ENCODE measurements at places on chromosomes 12 and 14.

- DNase-seq, result no peak
These were observed 77.7 kb upstream of the GNPNAT1 start for GRCh38 chr14:52868911-52869618.

- no peak for DNase-seq
These were observed 67.8 kb upstream of the GRIP1 start for GRCh38 chr12:66746489-66747201.

DNA sequence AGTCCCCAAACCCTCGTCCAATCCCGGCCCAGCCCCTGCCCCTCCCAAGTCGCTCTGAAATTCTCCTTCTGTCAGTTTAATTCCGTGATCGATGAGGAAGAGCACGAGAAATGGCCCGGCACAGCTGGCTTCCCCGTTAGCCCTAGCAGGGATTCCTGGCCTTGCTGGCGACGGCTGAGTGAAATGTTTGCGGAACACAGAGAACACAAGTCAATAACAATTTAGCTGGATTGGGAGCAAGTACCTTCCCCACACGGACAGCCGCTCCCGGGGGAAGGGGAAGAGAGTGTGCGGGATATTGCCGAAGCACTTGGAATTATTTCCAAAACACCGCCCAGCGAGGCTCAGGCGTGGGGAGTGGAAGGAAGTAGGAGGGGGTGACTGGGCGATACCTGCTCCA, 134.6 kb downstream of the RBM19 start:
- no peak for DNase-seq

- no peak for DNase-seq
These were observed 55.3 kb downstream of the ELK3 start for GRCh38 chr12:96249196-96250118.

GRCh38 chr12:44835641-44836379, 40.3 kb downstream of the NELL2 start:
- DNase-seq, result no peak

- no peak for DNase-seq
These were observed 178.6 kb downstream of the BCAT1 start for GRCh38 chr12:24770334-24770733.

DNA sequence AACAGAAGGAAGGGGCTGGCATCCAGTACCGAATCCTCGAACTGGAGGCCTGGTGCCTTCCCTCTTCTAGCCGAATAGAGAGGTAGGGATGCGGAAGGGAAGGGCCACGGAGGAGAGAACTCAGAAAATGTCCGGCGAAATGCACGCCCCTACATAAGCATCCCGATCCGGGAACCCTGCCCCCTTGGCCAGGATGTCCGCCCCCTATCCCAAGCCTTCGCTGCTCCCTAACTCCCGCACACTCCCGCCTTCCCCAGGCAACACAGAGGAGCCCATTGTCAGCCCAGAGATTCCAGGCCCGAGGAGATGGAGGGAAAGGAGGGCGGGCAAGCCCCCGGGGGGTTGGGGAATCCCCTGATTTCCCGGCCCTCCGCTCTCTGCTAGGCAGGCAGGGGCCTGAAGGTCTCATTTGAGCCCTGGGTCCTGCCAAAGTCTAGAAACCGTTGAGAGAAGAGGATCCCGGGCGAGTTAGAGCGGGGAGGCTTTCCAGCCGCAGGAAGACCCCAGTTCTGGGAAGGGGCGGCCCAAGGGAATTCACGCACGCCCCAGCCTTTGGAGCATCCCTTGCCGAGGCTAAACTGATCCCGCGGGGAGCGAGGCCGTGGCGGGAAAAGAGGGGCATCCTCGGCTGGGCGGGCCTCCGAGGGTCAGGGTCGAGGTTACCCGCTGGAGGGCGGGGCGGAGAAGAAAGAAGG, 569 bp upstream of the ARHGEF40 start:
- DNase-seq, result no peak

DNA sequence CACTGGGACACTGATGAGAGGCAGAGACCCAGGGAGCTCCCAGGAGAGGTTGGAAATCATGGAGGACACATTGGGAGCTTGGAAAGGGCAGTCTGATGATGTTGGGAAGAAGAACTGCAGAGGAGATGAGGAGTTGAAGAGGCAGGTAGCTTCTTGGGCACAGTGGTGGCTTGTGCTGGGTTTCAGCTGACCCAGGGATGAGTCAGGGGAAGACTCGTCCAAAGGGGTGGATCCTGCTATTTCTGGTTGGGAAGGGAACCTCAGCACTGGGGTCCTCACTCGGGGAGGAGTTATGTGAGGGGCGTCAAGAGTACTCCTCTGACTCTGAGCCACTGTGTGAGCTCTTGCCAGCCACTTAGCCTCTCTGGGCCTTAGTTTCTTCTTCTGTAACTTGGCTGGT, 11.5 kb downstream of the ADCY4 start:
- DNase-seq, result no peak

DNA sequence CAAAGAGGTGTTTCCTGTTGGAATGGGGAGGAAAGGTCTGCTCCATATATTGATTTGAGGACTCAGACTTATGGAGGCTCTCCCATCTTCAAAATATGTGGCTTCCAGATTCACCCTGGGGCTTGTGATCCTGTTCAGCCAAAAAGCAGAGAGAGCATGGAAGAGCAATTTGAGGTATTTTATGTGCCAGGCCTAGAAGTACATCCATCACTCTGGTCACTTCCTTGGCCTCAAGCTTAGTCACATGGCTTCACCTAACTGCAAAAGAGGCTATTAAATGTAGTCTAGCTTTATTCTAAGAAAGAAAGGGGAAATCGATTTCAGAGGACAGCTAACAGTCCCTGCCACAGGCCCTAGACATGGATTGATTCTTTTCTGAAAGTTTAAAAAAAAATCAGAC, 86.2 kb downstream of the C12orf50 start:
- no peak for DNase-seq

DNA sequence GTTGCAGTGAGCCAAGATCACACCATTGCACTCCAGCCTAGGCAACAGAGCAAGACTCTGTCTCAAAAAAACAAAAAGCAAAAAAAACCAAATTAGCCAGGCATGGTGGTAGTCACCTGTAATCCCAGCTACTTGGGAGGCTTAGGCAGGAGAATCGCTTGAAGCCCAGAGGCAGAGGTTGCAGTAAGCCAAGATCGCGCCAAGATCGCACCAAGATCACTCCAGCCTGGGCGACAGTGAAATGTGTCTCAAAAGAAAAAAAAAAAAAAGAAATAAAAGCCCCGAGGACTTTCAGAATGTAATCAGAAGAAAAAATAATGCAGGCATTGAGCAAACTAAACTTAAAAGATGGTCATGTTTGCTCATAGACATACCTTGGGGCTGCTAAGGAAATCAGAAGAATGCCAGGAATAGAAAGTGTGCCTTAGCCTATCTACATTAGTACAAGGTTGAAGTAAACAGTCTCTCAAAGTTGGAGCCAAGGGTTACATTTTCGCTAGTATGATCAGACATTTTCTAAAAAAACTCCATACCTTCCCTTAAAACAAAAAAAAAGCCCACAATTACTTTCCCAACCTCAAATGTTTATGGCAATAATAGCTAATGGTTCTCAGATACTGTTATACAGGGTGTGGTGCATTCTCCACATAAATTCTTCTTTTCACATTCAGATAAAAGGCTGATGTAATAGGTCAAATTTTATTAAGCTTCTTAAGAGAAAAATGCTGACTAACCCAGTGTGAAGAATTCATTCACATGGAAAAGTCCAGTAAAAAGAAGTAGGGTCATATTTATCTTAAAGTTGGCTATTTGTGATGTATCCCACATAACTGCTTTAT, 15.8 kb downstream of the DTD2 start:
- no peak for DNase-seq

GRCh38 chr12:24815114-24815423, 133.8 kb downstream of the BCAT1 start:
- no peak for DNase-seq

- DNase-seq, result no peak
These were observed 27.0 kb upstream of the FOXN3 start for GRCh38 chr14:89444044-89444443.

DNA sequence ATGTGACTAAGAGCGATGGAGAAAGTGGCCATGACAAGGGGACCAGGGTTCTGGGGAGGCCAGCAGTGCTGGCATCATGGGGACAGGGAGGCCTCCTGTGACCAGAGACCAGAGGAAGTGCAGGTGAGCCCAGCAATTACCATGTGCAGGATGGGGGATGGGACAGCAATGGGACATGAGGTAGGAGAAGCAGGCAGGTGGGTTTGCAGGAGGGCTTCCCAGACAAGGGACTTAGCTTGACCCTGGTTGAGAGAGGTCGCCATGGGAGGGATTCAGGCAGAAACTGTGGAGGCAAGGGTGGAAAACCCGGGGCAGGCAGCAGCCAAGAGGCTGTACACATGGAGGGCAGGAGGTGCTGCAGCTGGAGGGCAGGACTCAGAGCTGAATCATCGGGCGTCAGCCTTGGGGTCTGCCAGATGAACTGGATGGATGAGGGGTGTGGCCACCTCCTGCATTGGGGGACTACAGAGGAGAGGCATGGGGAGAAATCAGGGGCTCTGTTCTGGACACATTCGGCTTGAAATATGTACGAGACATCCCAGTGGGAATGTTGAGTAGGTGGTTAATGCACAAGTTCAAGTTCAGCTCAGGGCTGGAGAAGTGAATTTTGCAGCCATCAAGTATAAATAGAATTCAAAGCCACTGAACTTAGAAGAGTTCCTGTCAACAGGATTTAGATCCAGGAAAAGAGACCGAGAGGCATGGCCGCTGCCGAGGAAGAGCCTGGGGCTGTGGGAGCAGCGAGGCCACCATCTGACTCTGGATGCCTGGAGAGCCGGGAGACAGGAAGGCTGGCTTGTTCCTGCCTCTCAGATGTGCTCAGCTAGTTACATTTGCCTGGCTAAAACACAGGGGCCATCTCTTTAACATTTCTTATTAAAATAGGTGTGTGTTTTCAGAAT, 36.6 kb downstream of the SFSWAP start:
- no peak for DNase-seq

- DNase-seq, result no peak
These were observed 6.8 kb downstream of the EMP1 start for GRCh38 chr12:13203034-13203922.

DNA sequence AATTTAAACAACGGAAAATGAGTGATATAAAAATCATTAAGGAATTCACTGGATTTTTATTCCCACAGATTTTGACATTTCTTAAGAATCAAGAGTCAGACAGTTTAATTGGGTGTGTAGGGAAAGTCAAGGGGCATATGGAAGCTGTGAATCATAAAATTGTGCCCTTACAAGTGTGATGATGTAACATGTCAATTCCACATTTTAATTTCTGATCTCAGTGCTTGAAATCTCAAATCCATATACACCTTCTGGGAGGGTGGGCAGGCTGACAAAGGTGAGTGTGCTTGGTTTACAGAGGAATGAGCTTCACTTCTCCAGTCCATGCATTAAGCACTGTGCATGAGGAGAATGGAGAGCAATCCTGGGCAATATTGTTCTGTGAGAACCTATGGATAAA, 1.0 kb upstream of the KRT6A start:
- no peak for DNase-seq

DNA sequence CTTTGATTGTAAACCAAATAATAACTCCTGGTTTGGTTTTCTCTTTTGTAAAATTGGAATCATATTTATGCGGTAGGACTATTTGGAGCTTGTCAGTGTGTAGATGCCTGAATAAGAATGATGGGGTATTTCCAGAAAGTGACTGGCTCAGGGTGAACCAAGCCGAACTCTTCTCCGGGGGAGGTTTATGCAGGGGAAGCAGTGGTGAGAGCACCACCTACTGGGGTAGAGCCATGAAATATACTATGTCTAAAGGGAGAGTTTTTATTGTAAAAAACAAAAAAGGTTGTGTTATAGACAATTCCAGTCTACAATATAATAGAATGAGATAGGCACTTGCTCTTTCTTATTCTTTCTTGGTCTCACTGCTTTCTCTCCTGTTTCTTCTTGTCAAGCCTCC, 222.9 kb upstream of the SLC16A7 start:
- peak; percentile 26 for DNase-seq

DNA sequence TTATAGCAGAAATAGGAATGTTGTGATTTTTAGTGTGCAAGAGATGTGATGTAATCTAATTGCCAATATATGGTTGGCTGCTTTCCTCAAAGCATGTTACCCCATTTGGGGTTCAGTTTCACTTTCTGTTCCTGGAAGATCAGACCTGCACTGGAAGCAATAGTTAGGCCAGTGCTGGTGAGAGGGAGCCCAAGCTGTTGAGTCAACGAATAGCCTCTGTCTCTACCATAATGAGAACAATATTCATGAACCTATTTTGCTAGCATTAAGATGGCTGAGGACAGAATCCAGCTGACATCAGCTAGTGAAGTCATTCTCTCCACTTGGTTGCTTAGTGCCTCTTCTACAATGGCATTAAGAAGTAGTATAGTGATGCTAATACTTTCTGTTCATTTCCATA, 379.9 kb upstream of the DCN start:
- DNase-seq, result no peak

- DNase-seq, result no peak
These were observed 72.2 kb downstream of the NOC4L start for GRCh38 chr12:132216354-132216987.

- no peak for DNase-seq
These were observed 7.9 kb upstream of the KRT86 start for GRCh38 chr12:52266514-52266913.

DNA sequence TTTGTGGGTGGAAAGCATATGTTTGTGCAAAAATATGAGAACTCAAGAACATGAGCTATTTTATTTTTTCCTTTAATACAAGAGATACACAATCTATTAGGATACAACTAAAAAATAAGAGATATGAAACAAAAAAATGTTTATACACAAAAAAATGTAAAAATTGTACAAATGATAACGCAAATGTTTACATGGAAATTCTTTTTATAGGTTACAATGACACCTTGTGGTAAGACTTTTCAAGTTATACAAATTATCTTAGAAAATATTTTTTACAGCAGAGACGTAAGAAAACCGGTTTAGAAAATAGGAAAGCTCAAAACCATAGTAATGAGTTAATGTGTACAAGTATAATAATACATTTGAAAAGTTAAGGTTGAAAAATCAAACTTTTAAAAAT, 25.5 kb downstream of the CEP83 start:
- DNase-seq, result no peak

DNA sequence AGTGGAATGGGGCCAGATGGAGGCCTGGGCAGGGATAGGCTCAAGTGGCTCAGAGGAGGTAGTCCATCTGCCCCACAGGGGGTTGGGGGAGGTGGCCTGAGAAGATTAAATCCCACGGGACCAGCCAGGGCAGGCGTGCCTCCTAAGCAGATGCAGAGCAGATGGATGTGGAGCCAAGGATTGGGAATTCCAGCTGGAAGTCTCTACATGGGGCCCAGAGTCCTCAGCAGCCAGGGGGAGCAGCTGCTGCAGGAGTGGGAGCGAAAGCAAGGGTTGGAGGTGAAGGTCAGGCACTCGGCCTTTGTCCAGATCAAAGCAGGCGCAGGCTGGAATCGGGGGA, 42.4 kb upstream of the VRK1 start:
- DNase-seq, result no peak

GRCh38 chr14:36227802-36228201, 51.3 kb upstream of the PTCSC3 start:
- peak; percentile 45 for DNase-seq

GRCh38 chr14:50773632-50774541, 57.1 kb downstream of the NIN start:
- DNase-seq, result peak; percentile 69

- DNase-seq, result no peak
These were observed 1021.9 kb downstream of the LRFN5 start for GRCh38 chr14:42628602-42629001.

GRCh38 chr14:100096656-100097055, 31.4 kb downstream of the EVL start:
- no peak for DNase-seq

Data from HT-29 (cell line).